ENCODE measurements at places on chromosomes 11 and 22.

DNA sequence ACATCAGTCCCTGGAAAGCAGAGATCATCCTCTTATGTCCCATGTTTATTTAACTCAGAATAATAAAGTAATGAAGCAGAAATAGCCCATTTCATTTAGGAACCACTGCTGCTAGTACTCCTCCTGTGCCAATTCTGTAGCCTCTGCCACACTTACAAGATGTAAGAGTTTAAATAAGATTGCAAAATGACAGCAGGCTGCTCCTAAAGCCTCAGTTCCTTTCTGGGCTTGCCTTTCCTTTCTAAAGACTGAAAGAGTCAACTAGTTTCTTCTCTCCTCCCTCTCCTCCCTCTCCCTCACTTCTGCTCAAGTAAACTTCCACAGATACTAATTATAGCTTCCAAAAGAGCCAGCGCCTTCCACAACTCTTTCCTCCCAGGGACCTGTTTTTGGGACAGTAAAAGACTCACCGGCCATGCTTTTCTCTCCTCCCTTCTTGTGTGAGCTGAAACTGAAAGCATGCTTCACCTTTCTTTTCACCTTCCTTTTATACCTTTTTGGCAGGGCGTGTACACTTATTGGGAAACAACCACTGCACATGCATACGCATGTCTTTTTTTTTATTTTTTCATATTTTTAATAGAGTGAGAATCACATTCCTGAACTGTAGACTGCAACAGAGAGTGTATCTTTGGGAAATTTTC lies 26.1 kb upstream of the CARD16 start:
- DNase-seq, result no peak

DNA sequence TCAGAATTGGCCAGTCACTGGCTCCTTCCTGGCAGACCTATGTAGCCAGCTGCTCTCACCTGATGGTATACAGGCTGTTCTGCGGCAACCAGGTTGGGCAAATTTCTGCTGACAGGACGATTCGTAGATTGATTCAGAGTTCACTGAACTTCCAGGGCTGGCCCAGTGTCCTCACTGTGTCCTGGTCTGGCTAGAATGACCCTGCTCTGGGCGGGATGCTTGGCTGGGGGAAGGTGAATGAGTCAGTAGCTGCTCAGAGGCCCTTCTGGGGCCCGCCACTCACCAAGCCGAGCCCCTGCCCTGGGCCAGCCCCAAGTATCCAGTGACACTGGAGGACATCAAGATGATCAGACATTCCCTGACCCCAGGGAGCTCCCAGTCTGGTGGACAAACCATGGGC lies 62.9 kb upstream of the WNT11 start:
- DNase-seq, result no peak

DNA sequence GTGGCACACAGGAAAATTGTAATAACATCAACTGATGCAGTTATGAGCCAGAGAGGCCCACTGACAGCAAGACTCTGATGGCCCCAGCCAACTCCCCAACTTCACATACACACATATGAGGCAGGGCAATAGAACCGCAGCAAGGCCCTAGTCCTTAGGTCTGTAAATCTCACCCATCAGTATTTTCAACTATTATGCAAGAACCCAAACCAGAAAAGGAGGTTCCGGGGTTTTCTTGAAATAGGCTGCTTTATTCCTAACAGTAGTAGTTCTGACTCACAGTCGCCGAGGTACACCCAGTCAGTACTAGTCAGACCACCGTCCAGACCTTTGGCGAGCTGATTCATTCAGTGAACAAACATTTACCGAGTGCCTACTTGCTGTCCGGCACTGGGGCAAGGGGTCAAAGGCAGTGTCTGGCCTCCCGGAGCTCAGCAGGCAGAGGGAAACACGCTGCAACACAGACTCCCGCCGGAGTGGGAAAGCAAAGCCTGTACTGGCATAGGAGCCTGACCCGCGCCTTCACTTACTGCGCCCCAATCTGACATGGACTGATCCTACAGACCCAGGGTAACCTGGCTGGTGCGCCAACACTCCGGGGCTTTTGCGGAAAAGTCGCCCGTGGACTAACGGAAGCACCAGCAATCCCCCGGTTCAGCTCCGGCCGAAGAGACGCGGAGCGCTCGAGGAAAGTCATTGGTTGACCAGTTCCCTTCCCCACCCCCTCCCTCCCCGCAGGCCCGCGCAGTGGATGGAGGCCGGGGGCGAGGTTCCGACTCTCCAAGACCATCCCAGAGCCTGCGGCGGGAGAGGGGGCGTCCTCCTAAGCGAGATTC lies 1.3 kb downstream of the PLEKHA7 start:
- DNase-seq, result peak; percentile 98

DNA sequence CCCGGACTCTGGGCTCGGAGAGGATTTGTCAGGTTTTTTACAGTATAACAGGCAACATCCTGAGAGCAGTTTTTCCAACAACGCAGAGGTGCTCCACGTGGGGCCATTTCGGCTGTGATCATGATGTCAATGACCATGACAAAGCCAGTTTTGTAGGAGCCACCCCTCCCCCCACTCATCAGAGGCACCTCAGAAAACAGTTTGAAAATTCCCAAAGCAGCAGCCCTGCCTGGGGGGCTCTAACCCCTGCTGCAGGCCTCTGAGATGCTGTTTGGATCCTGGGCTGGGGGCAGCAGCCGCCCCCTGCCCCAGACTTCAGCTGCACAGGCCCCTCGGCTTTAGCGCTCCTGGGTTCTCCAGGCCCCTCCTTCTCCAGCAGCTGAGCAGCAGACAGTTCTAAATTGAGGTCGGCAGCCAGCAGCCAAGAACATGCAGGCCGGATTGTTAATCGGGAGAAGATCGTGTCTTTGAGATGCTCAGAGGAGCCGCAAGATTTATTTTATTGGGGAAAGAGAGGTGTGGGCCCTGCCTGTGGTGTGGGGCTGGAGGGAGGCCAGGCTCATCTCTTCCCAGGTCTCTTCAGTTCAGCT lies 19.4 kb downstream of the NFAM1 start:
- DNase-seq, result no peak

GRCh38 chr22:28710576-28711191 lies 30.9 kb downstream of the CHEK2 start:
- DNase-seq, result peak; percentile 74

DNA sequence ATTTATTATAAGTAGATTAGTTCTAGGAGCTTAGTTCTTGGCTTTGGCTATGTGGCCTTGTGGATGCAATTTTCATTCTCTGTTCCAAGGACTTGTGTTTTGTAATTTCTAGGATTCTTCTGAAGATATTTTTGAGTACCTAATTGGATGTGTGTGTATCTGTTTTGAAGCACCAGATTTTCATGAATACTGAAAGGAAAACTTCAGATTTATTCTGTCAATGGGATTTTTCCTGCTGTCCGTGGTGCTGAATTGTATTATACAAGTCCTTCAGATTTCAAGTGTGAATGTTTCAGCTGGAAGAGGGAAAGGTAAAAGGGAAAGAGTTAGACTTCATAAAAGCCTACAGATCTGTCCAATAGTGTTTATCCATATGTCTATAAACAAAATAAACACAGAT lies 18.2 kb upstream of the SYN3 start:
- no peak for DNase-seq

All from PC-9 (cell line).